ENCODE measurements at places on chromosomes 12 and 14.

GRCh38 chr14:33539918-33540357 lies 410.9 kb downstream of the EGLN3 start:
- DNase-seq, result no peak

- DNase-seq, result no peak
Observed at GRCh38 chr14:99147366-99147740, 124.6 kb downstream of the BCL11B start.

DNA sequence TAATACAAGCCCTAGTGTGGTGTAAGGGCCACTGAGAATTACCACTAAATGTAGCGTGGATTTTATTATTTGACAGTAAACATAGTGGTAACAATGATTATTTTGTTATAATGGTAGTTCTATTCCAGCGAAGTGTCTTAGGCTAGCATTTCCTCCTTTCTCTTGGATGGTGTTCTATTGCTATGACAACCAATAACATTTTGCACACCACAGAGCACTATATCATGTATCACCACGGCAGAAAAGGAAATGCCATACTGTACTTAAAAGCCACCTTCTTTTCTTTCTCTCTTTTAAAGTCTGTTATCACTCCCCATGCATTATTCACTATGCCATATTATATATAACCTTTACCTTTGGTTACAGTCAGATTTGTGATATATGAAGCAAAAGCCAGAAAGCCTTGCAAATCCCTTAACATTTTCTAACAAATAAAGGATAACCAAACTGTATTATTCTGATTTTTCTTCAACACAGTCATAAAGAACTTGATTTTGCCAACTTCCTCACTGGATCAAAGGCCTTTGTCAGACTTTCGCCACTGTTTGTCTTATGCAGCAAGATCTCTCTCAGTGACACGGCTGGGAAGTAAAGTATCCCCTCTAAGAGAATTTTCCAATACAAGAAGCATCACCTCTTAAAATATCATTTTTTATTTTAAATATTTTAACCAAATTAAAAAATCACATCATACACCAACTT lies 195.8 kb downstream of the FOXN3 start:
- DNase-seq, result no peak

GRCh38 chr14:89625731-89626232 lies 208.7 kb upstream of the FOXN3 start:
- DNase-seq, result no peak

GRCh38 chr12:7162691-7163114 lies 26.8 kb upstream of the PEX5 start:
- peak; percentile 22 for DNase-seq

- DNase-seq, result no peak
Observed at GRCh38 chr12:22275843-22276242, 58.7 kb downstream of the ST8SIA1 start.

DNA sequence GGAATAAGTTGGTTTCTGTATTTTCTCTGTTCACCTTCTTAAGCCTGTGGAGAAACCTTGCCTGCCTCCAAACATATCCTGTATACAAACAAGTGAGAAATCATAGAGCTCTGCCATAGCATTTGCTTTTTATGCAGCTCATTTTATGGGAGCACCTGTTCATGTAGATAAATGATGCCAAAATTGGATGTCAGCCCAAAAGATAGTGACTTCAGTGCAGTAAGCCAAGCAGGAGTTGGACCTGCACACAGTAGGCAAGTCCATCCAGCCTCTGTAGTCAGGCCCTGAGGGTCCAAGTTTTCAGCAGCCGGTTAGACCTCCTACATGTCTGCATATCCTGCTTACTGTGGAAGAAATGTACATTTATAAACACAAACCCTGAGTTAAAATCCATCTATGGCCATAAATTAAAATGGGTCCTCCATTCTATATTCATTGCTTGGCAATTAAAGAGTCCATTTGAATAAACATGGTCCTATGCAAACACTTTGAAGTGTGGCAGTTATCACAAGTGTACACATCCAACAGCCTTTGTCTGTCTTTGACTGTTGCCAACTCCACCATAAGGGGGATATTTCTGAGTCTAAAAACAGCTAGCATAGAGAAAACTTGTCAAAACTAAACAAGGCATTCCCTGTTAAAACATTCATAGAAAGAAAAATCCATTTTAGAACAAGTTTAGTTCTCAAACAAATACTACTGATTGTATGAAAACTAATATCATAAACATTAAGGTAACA lies 847.8 kb downstream of the RPS29 start:
- DNase-seq, result no peak

- no peak for DNase-seq
Observed at GRCh38 chr14:53356361-53357150, 203.4 kb upstream of the DDHD1 start.

Data from stimulated activated CD4-positive, alpha-beta T cell treated with anti-CD3 and anti-CD28 coated beads, TNF-alpha, amount 100 ng/mL, for 24 hours (primary cell).